ENCODE measurements at places on chromosomes 5 and 9.
A peak's percentile ranks its signal among the peaks of the same experiment; 100 is the strongest.

GRCh38 chr5:172413601-172414171 lies 40.6 kb downstream of the SH3PXD2B start:
- no peak for DNase-seq

DNA sequence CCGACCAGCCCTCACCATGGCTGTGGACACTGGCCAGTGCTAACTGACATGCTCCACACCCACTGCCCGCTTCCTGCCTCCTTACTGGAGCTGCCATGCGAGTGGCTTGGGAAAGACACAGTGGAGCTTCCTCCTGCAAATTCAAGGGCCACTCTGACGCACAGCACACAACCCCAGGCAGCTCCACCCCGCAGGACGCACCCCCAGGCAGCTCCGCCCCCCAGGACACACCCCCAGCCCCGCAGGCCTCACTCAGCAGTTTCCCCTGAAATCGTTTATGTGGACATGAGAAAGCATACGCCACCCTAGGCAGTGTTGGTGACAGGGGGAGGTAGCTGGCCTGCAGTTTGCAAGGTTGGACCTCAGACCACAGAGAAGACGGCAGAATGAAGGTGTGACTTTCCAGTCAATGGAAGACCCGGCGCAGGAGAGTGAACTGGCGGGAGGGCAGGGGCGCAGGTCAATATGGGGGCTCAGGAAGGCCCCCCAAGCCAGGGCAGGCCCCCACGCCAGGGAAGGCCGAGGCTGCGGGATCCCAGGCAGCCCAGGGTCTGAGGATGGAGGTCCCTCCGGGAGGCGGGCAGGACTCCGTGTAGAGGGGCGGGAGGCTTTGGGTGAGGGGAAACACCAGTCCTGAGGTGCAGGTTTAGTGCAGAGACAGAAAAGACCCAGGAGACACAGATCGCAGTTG lies 21.6 kb downstream of the LPCAT1 start:
- DNase-seq = no peak

GRCh38 chr5:8756498-8757084 lies 789.3 kb downstream of the SEMA5A start:
- DNase-seq = no peak

DNA sequence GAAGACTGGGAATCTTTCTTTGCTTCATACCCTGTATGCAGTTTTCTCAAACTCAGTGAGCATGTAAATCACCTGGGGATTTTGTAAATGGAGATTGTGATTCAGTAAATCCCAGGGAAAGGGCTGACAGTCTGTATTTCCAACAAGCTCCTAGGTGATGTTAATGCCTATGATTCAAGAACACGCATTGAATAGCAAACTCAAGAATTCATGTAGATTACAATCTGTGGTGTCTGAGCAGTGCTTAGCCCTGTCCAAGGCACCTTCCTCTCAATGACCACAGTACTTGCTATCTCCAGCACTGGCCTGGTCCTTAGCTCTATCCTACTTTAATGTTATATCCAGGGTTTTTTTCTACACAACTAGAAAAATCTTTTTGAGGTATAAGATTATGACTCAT lies 721.4 kb upstream of the MEF2C start:
- DNase-seq = no peak

- no peak for DNase-seq
Measured at GRCh38 chr5:178931846-178932760, 8.9 kb upstream of the ZNF454 start.

DNA sequence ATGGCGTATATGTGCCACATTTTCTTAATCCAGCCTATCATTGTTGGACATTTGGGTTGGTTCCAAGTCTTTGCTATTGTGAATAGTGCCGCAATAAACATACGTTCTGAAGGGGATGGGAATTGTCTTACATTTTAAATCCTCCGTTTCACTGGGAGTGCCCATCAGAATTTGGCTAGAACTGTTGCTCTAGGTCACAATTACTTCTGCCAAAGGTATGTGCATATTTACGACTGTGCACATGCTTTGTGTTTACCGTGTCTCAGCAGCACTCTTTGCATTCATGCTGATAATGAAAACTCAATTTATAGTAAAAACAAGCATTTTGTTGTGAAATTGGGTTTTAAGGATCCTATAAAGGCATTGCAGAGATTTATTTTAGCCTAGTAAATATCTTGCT lies 151.9 kb upstream of the ZNF618 start:
- DNase-seq = no peak

GRCh38 chr9:9920425-9921060 lies 692.3 kb downstream of the PTPRD start:
- no peak for DNase-seq

GRCh38 chr5:123964884-123965283 lies 452.9 kb downstream of the CSNK1G3 start:
- DNase-seq = no peak

DNA sequence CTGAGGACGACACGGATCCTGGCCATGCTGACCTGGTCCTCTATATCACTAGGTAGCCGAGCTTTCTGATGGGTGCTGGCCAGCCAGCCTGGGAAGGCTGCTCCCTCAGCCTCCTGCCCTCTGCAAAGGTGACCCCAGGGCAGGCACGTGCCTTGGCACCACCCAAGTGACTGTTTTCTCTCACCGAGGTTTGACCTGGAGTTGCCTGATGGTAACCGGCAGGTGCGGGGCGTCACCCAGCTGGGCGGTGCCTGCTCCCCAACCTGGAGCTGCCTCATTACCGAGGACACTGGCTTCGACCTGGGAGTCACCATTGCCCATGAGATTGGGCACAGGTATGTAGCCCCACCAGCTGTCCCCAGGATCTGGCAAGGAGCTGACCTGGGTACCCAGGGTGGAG lies 3.8 kb downstream of the ADAMTS13 start:
- no peak for DNase-seq

DNA sequence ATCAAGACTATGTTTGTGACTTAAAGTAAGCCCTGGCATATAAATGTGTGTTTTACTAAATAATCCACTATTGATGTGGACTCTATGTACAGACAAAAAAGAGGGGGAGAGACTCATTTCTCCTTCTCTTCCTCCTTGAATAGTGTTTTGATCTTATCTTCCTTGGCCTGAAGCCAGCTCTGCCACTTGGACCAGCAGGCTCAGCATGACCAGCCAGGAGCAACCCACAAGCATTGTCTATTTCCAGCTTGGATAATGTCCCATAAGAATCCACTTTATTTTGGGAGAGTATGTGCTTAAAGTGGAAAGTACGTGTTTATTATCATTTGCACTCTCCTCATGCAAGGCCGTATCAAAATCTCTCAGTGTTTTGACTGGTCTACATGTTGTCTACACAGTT lies 23.8 kb upstream of the SLC46A2 start:
- no peak for DNase-seq

GRCh38 chr5:95924720-95925377 lies 36.8 kb downstream of the ELL2 start:
- no peak for DNase-seq

DNA sequence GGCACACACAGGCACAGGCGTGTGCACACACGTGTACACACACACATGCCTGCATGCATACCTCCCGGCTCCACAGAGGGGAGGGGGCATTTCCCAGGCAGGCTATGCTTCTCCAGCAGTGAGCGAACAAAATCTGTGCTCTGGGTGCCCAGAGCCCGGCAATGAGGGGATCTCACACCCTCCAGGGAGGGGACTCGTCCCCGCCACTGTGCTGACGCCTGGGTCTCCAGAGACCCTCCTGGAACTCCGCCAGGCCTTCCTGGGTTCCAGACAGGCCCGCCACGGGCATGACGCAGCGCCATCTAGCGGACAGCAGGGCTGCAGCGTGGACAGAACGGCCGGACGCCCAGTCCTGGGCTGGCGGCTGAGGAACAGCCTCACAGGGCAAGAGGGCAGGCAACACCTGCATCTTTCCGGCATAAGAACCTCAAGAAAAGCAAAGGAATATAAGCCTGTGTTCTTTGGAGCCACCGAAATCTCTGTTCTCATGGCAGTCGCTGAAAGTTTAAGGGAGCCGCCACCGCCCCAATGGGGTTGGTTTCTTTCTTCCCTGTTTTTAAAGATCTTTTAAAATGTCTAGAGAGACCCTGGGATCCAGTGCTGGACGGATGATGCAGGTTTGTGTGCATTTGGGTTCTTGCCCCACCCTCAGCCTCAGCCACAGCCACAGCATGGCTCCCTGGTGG lies 135.6 kb upstream of the PPP1R26 start:
- peak; percentile 9 for DNase-seq

DNA sequence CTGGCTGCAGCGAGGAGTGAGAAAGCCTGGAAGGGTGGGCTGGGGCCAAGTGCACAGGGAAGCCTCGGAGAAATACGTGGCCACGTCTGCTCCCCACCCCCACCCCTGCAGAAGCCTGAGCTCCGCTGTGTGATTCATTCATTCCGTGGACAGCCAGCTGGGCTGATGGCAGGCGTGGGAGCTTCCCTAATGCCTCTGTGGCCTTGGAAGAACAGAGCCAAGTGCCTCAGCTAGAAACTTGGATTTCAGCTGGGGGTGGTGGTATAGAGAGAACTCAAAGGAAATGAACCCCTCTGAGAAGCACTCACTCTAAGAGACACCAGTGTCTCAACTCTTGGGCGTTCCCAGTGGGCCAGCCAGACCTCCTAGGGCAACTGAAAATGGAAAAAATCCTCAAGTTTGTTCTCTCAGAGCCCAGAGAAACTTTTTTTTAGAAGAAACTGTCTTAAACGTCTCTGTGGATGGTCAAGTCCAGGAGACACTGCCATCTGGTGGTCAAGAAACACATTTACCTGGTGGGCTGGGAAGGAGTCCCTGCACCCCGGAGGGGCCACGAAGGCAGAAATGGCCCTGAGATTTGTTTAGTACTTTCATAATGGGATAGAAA lies 18.0 kb downstream of the ATOX1 start:
- peak; percentile 22 for DNase-seq

GRCh38 chr9:12759761-12760160 lies 15.1 kb upstream of the LURAP1L start:
- DNase-seq = no peak

GRCh38 chr9:129860653-129861446 lies 25.6 kb downstream of the USP20 start:
- no peak for DNase-seq

DNA sequence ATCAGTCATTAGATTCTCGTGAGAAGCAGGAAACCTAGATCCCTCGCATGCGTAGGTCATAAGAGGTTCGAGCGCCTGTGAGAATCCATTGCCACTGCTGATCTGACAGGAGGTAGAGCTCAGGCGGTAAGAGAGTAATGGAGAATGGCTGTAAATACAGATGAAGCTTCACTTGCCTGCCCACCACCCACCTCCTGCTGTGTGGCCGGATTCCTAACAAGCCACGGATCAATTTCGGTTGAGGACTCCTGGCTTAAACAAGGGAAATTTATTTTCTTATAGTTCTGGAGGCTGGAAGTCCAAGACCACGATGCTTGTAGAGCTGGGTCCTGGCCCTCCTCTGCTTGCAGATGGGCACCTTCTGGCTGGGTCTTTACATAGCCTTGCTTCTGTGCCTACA lies 200.4 kb downstream of the PCSK5 start:
- DNase-seq = no peak

GRCh38 chr5:159458217-159458711 lies 128.0 kb upstream of the IL12B start:
- DNase-seq = no peak

- DNase-seq = no peak
Measured at GRCh38 chr9:76443887-76444286, 15.1 kb upstream of the GCNT1 start.

DNA sequence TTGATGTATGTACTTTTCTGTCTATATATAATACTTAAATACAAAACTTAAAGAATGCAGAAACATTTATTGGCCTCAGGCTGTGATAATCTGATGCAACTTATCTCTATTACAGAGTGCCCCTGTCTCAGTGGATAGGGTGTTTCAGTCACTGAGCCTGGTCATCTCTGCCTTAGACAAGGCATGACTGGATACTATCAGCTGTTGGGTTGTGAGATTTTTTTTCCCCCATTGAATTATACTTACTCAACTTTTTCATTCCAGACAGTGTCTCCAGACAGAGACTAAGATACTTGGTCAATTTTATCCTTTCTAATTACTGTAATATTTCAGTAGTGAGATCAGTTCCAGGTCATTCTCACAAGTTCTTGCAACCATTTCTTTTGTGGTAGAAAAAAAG lies 26.7 kb downstream of the XRCC4 start:
- DNase-seq = no peak

DNA sequence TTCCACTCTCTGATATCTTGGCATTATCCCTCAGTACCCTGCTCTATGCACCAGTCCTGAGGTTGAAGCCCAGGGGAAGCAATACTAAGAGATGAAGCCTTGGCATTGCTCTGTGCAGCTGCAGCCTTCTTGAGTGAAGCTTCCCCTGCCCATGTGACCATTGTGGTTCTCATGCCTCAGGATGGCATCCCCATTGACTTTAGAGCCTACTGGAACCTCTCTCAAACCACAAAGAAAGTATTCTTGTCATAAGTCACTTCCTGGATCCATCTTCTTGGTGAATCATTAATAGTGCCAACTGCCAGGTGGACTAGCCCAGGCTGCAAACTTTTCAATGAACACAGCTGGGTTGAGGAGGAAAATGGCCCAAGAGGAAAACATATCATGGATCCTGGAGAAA lies 283.9 kb upstream of the RFX3 start:
- DNase-seq = no peak

GRCh38 chr9:121071370-121071755 lies 3.4 kb upstream of the CNTRL start:
- no peak for DNase-seq

DNA sequence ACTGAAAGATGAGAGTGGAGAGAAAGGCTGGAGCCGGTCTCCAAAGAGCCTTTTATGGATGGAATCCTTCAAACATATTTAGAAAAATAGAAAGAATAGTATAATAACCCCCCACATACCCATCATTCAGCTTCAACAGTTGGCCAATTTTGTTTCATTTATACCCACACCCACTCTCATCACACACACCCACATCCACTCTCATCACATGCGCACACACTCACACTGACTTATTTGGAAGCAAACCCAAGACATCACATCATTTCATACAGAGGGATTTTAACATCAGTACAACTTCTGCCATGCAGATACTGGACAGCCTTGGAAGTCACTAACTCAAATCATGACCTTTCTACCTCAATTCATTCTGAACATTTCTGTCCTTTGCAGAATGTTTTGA lies 72.8 kb upstream of the CPLX2 start:
- DNase-seq = no peak

- DNase-seq = no peak
Measured at GRCh38 chr5:93717162-93717561, 24.2 kb downstream of the POU5F2 start.

- DNase-seq = no peak
Measured at GRCh38 chr5:141762316-141762715, 80.3 kb upstream of the ARAP3 start.

- DNase-seq = no peak
Measured at GRCh38 chr5:74482523-74482922, 158.0 kb downstream of the ENC1 start.

Measured in stimulated activated CD4-positive, alpha-beta T cell treated with anti-CD3 and anti-CD28 coated beads, Interleukin-2, amount 100 ng/mL, for 4 hours (primary cell).